ENCODE measurements at places on chromosomes 5 and 9.

GRCh38 chr5:150429410-150429873 is 16.7 kb upstream of the CD74 start:
- no peak for DNase-seq

- DNase-seq, result no peak
These were observed 807.4 kb downstream of the TLE1 start for GRCh38 chr9:80881940-80882339.

DNA sequence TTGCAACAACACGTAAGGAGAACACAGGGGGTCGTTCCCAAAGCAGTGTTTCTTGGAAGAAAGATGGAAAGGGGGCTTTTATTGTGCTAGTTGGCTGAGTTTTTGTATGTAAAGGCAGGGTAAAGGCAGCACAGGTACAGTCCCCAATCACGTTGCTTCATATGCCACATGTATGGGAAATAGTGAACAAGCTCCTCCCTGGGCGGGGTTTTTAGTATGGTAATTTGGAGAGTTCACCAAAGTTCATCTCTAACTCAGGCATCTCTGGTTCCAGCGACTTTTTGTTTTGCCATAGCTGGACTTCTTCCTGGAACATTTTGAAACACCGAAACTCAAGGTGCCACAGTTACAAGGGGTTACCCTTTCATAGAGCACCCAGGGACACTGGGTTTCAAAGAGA is 133.9 kb downstream of the CAAP1 start:
- no peak for DNase-seq

- no peak for DNase-seq
These were observed 17.8 kb downstream of the FBXO38 start for GRCh38 chr5:148401604-148402003.

DNA sequence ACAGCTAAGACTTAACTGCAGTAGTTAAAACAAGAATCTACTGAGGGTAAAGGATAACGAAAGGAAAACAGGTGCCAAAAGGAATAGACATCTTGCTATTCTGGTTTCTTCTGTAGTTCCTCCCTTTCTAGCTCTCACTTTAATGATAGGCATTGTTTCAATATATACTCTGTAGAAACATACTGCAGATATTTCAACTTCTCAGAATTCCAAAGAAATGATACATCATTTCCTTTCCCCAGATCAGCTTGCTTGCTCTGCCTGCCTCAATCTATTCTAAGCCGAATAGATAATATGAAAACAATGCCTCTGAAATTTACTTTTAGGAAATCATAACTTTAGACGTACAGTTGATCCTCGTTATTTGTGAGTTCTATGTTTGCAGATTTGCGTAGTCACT is 46.3 kb downstream of the ACO1 start:
- DNase-seq, result no peak

DNA sequence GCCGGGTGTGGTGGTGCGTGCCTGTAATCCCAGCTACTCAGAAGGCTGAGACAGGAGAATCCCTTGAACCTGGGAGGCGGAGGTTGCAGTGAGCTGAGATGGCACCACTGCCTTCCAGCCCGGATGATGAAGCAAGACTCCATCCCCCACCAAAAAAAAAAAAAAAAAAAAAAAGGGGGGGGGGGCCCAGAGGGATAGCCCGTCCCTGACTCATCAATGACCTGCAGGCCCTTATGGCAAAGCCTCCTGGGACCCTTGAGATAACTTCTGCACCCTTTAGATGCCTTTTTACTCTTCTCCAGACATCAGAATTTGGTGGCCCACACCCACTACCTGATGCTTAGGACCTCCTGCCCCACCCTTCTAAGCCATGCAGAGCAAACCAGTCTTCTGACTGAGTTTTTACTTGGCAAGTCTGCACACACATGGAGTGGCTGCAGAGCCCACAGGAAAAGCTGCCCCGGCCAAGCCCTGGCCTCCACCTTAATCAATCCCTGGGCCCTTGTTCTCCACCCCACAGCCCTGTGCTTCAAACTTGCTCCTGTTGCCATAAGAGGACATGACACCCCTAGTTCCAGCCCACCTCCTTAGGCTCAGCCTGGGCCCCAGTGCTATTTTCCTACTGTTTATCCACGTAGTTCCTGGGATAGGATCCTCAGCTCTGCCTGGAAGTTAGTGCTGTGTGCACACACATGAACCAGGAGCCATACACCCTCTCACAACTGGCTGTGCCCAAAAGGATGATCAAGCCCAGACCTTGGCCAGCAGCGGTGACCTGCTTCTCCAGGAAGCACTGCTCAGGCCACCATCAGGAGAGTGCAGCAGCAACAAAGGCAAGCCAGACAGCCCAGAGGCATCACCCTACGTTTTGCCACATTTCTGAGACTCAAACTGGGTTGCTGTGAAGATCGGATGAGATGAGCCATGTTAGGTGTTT is 5.1 kb downstream of the MGAT1 start:
- DNase-seq, result no peak

- no peak for DNase-seq
These were observed 41.0 kb upstream of the SLC12A7 start for GRCh38 chr5:1152771-1153282.

- DNase-seq, result no peak
These were observed at the start of gene OMD for GRCh38 chr9:92424340-92424739. OMD (minus strand) TSS chr9:92424471; CDS start chr9:92417558, 6,913 bp downstream.

GRCh38 chr9:137029058-137029936 is 1.3 kb upstream of the ABCA2 start:
- DNase-seq, result peak; percentile 61

DNA sequence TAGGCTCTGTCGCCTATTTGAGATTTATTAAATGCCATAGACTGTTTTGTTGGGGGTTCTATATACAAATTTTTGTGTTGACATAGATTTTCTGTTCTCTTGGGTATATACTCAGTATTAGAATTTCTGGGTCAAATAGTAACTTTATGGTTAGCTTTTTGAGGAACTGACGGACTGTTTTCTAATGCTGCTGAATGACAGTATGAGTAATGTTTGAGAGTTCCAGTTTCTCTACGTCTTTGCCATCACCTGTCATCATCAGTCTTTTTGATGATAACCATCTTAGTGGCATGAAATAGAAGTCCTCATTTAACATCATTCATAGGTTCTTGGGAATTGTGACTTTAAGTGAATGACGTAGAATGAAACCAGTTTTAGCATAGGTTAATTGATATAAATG is 60.1 kb downstream of the CCDC171 start:
- no peak for DNase-seq

DNA sequence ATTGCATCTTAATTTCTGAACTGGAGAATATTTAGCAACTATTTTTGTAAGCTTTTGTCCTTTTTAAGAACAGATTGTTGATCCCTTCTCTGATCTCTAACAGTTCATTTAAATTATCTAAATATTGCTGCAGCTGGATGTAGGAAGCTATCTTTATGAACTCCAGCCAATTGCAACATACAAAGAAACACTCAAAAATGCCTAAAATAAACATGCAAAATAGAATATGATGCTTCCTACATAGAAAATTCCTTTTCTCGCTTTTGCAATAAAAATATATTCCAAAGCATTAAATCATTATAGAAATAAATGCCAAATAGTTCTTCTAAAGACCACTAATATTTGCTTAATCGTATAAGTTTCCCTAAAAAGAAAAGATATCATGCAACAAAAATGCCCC is 218.6 kb downstream of the LURAP1L start:
- no peak for DNase-seq

DNA sequence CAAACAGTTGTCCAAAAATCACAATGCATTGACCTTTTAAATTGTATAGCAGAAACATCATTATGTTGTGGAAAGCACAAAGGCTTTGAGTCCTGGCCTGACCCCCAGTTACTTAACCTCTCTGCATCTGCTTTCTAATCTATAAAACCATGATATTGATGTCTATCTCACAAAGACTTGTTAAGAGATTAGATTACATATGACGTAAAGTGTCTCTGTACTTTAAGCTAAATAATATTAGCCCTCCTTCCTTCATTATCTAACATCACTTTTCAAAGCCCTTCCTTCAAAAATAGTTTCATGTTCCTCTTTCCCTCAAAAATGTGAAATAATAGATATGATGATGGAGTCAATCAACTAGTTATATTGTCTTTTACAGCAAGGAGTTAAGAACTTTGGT is 3.4 kb downstream of the ADAMTS6 start:
- DNase-seq, result no peak

DNA sequence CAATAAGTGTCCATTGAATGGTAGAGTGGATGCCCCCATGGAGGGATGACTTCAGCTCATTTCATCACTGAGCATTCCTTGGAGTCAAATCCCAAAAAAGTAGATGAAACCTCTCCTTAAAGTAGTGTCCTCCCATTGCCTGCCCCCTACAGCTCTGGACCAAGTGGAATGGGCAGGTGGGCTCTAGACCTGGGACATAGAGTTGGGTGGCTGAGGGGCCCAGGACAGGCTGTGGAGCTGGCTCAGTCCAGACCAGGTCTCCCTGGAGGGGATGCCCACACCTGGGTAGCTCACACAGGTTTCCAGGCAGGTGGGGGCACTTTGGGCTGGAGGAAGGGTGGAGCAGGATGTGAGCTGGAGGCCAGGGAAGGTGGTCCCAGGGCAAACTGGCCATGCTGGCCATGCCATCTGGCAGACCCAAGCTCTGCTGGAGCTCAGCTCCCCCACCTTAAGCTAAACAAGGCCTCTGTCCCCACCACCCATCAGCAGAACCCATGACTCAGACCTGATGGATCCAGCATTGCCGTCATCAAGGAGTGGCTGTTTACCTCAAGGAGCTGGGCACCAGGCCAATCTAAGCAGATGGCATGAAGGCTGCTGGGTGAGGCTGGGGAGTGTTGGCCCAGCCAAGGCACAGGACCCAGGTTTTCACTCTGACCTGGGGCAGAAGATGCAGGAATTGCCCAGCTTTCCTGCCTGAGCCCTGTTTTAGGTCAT is 6.2 kb upstream of the SPINK4 start:
- no peak for DNase-seq

- DNase-seq, result no peak
These were observed 9.8 kb upstream of the KCNIP1 start for GRCh38 chr5:170494041-170494440.

GRCh38 chr9:131873335-131873734 is 133.5 kb upstream of the RAPGEF1 start:
- no peak for DNase-seq

- DNase-seq, result no peak
These were observed 25.8 kb upstream of the GPX8 start for GRCh38 chr5:55134053-55134722.

DNA sequence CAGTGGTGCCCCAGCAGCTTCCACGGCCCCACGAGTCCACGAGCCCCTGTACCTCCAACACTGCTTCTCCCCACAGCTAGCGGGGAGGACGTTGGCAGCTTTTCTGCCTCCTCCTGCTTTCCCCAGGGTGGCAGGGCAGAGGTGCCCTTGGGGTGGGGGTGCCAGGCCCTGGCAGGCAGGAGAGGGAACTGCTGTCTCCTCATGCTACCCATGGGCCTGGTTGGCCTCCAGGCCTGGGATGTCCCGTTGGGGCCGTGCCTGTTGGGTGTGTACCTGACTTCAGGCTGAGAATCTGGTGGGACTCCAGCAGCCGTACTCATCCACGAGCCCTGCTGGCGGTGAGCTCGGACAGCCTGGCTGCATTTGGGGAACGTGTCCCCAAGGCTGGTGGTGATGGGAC is 27.3 kb downstream of the RXRA start:
- no peak for DNase-seq

DNA sequence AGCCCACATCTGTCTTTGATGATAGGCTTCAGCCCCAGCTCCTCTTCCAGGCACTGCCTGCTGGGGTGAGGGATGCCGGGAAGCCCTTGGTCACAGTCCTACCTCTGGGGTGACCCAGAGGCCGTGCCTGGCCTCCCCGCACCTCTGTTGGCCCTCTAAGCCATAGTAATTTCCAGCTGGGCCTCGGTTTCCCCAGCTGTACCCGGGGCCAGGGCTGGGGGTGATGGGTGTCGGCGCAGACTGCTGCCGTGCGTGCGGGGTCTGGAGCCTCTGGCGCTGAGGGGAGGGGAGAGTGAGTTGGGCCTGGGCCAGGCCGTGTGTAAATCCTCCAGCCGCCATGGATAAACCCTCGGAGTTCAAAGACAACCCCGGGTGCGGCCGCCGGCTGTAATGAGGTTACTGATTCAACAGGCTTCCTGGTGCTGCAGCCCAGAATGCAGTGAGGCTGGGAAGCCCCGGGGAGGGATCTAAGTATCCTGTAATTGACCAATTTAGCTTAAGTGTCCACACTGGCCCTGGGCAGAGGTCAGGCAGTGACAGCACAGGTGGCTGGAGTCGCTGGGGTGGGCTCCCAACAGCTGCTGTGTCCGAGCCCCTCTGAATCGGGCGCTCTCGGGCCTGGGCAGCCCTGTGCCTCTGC is 7.1 kb downstream of the RXRA start:
- no peak for DNase-seq

GRCh38 chr5:89988998-89989655 is 420.4 kb downstream of the CETN3 start:
- DNase-seq, result no peak

DNA sequence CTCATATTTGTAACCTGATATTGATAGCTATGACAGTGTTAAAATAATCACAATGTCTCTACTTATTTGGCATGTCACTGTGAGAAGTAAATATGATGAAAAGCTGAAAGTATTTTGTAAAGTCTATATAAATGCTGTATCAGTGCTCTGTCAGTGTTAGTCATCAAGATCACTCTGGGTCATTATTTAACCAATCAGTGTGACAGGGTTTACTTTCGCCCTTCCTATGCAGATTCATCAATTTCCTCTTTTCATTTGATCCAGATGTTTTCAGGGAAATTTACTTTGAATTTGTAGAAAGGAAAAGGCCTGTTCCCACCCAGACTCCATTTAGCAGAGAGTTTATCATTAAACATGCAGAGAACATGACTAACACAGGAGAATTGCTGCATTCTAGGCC is 9.9 kb upstream of the PCSK5 start:
- DNase-seq, result no peak

Data from activated effector memory CD4-positive, alpha-beta T cell treated with Interleukin-2 at 50 U/mL for 16 hours (primary cell).